ENCODE measurements at places on chromosomes 6 and 20.

DNA sequence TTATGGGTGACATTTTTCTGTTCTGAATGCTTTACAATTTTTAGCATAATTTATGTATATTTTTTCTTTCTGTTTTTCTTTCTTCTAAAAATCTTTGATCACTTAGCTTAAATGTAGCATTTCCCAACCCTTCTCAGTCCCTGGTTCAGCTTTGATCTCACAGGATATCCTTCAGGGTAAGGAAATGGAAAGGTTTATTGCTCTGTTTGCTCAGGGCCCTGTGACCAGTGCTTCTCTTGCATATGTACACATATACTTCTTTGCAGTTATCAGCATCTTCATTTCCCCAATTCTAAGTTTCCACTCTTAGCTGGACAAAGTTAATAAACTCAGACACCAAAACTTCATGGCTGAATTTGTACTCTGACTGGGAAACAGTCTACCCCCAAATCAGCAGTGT is 30.6 kb downstream of the TMEM74B start:
- no peak for DNase-seq

- DNase-seq: peak; percentile 88
Observed at GRCh38 chr6:47477497-47478232, at the start of gene CD2AP. CD2AP (plus strand) TSS chr6:47477789; CDS start chr6:47478245, 456 bp downstream.

GRCh38 chr6:15264902-15265761 is 19.3 kb downstream of the JARID2 start:
- no peak for DNase-seq

- DNase-seq: no peak
Observed at GRCh38 chr20:58938078-58938477, 43.0 kb upstream of the NELFCD start.
